Psoas muscle (tissue), 8 donors: ENCODE measurements at places on chromosomes 2 and 18. TPM values are rescaled to one million over a fixed set of nuclear protein-coding genes. Genes with fewer than 3 reads are reported as not detected.

Gene HOXD13
- not detected for polyA plus RNA-seq

DNA sequence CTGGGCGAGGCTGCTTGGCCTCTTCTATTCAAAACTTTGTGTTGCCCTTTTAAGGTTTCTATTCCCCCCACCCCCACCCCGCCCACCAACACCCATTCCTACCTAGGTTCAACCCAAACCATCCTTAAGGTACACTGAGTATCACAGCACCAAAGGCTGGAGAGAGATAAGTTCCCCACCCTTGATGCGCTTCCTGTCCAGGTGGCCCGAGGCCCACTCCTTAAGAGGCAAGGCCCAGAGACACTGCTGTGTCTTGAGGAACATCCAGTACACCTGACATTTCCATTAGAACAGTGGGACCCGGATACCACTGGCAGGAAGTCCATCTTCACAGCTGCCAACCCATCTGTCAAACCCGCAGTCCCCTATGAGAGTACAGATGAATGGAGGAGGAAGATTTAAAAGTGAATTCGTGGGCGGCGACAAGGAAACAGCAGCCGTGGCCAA lies 277 bp upstream of the INPP1 start:
- DNase-seq: no peak

DNA sequence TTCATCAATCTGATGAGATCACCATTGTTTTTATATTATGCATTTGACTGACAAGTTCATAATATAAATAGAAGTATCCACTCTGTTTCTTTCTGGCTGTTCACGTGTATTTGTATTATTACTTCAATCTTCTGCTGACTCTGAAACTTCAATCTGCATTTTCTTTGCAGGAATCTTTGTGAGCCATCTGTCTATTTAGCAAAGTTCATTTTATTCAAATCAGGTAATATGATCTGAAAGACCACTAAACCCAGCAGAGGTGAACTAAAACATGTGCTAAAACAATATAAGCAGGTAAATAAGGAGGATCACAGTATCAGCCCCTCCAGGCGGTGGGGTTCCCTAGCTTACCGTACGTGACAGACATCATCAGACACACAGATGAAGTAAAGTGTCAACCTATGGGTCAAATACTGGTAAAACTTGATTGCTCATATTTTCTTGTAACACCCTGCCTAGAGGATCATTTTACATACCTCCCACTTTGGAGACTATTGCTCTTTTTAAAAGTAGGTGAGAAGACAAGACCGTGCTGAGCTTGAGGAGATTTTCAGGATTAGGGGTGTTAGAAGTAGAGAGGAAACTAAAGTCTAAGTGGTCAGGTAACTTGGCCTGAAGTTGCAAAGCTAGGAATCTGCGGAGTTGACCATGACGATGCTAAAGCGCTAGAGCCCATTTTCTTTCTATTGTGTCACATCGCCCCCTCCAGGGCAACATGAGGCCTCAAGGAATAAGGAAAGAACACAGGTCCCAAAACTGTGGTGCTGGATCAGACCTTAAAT lies 9.0 kb downstream of the DTNB start:
- DNase-seq: no peak

GRCh38 chr2:85355073-85355410 lies 473 bp downstream of the ELMOD3 start:
- DNase-seq: no peak

DNA sequence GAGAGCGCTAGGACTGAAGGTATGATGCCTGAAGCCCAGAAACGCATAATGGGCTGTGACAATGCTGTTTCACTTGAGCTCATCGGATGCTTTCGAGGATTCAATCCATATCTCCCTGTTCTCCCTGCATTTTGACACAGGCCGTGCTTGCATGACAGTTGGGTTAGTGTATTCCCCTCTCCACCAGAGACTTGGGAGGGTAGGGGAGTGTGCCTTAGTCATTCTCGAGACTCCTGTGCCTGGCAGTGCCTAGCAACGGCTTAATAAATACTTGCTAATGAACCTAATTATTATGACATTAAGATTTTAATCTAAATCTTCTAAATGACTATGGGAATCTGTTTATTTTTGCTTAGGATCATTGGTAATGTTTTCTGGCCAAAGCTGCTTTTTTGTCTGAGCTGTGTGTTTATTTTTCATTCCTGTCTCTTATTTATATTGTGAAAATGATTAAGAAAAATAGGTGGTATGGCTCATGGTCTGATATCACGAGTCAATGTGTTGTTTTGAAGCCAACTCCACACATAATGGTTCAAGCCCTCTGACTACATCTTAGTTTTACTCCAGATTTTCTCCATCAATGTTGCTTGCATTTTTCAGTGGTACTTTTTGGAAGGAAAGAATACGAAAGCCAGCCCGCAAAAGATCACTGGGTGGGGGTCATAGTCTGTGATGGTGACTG lies 61.3 kb downstream of the NEDD4L start:
- no peak for DNase-seq

GRCh38 chr2:209495855-209496585 lies 72.2 kb downstream of the MAP2 start:
- no peak for DNase-seq

Gene HOXD4
- 1.1 TPM for polyA plus RNA-seq

GRCh38 chr2:189698020-189698887 lies 23.8 kb downstream of the ANKAR start:
- DNase-seq: no peak

DNA sequence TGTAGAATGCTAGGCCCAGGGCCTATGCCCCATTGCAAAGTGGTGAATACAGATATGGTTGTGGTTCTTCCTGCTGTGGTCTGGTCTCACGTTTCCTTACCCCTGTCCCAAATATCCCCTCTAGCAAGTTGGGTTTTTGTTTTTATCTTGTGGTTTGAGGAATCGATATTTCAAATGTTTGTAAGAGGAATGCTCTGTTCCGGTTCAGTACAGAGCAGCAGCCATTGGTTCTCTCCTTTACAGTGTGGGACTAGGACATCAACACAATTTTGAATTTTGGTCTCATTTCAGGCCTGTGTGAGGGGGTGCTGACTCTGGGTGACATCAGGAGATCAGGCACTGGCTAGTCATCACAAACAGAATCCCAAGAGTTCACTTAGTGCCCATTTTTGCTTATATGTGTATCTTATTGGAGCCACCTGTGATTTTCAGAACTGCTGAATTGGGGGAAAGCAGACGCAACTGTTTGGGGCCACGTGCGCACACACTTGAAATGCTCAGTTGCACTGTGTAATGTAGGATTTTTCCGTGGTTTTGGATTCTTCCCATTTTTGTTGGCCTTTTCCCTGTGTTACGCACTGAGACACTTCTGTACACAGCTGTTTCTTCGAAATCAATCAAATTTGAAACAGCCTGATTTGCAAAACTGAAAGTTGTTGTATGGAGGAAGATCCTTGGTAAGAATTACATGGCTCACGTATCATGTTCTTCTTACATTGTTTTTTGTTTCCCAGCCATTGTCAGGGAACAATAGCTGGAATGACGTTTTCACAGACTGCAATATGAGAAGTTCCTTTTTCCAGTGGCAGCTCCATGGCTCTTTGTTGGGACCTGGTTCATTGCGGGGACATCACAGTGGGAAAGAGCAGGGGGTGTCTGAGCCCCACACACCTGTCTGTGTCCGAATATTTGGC lies 8.6 kb downstream of the SH3BP4 start:
- no peak for DNase-seq

DNA sequence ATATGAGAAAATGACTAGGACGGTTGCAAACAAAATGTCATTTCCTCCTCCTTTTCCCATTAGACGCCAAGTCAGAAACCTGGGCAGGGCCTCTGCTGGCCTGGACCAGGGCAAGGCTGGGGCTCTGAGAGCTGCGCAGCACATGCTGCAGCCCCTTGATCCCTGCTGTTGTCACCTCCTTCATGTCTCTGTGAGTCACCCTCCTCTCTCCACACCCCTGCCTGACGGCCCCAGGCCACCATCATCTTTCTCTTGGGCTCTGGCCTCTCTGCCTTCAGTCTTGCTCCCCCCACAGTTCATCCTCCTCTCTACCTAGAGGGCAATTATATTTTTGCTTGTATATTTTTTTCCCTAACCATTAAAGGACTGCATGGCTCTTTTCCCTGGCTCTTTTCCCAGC lies 10.0 kb downstream of the FLACC1 start:
- no peak for DNase-seq

DNA sequence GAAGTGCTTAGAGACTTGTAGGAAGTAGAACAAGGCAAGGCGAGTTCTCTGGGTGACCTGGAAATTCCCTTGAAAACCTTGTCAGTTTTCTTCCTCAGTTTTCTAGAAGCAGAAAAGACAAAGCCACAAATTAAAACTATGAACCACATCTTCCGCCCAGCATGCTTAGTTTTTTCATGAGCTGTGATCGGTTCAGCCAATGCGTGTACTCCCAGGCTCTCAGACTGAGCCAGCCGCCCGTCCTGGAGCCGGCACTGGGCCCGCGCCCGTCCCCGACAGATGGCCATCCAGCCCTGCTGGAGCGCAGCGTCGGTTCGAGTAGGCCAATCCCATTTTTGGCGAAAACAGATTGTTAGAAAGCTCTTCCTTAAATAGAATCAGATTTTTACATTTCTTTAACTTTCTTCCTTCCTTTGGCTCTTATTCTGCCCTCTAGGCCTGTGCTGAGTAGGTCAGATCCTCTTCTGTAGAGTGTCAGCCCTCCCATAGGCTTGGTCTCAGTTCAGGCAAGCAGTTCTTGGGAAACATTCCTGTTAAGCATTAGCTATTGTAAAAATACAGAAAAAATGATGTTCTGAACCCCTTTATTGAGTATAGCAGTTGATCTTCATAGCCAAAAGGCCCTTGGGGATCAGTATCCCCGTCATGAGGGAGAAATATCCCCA lies 112.5 kb downstream of the NCK2 start:
- DNase-seq: no peak

Gene SFT2D3
- 4.1 TPM for polyA plus RNA-seq

- peak; percentile 71 for DNase-seq
These were observed 8.0 kb downstream of the TMBIM1 start for GRCh38 chr2:218284106-218284811.

Gene SPIRE1
- 22.1 TPM for polyA plus RNA-seq

Gene TAF4B
- 2.4 TPM for polyA plus RNA-seq

- no peak for DNase-seq
These were observed 26.2 kb downstream of the GPATCH11 start for GRCh38 chr2:37110306-37111212.

GRCh38 chr2:143398781-143399180 lies 269.6 kb downstream of the ARHGAP15 start:
- no peak for DNase-seq

GRCh38 chr2:39378968-39379367 lies 58.1 kb downstream of the MAP4K3 start:
- no peak for DNase-seq

Gene SLC23A3
- polyA plus RNA-seq: 0.10 TPM

GRCh38 chr2:42931146-42931817 lies 138.9 kb upstream of the HAAO start:
- DNase-seq: no peak

DNA sequence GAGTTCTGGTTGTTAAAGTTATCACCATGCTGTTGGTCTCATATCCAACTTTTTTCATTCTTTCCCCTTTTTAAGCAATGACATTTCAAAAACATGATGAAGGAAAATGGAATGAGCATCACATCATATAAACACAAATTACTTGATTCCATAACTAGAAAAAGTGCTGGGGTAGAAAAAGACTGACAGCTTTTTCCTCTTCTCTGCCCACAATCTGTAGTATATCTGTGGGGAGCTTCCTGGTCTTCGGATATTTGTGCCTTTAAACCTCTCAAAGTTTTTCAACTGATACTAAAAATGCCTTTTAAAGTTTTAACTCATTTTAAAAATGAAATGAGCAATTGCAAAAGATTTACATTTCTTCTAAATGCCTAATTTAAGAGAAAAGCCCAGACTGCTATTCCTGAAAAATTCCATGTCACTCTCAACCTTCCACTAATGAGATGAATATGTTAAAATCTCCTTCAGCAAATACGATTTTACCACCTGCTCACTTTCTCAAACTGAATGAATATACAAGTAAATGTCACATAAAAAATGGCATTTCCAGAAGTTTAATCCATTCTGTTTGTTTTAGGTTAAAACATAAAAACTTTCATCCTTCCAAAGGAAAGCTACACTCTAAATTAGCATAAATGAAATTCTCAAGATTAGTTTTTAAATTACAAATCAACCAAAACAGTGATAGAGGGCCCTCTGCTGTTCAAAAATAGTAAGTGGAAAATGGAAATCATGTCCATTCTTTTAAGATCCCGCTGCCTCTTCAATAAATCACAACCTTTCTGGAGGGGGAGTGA lies 2.1 kb downstream of the DNAH7 start:
- no peak for DNase-seq

DNA sequence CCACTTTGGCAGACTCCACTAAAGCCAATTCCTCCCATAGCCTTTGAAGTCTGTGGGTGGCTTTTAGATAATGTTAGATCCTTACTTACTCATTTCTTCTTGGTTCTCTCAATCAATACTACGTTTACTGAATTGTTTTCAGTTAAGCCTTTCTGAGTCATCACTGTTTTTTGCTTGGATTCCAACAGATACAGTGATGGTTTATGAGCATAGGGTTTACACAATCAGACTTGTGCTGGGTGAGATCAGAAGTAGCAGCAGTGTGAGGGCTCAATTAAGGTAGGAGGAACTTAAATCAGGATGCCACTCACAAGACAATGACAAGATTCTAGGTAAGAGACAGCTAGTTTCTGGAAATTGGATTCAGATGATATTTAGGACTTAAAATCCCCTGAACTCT lies 297.7 kb upstream of the DOK6 start:
- DNase-seq: no peak

GRCh38 chr2:47253447-47253846 lies 98.3 kb upstream of the STPG4 start:
- no peak for DNase-seq

- DNase-seq: no peak
These were observed 12.0 kb downstream of the CATIP start for GRCh38 chr2:218368621-218369153.

- DNase-seq: no peak
These were observed 385.9 kb downstream of the DLGAP1 start for GRCh38 chr18:4069183-4069582.

DNA sequence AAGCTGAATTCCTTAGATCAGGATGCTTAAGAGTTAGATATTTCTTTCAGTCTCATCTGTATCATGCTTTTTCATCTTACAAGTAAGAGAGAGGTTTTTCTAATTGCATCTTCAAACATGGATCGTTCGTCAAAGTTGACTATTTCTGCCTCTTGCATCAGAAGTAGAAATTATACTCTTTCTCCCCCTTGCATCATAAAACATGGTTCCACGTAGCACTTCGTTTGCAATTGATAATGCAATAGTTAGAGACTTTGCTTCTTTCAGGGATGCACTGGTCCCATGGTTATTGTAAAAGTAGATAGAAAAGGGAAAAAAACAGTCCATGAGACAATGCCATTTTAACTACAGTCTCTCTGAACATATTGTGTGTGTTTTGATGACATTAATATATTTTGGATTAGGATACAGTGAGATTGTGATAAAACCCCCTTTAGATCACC lies 75.1 kb upstream of the PARD3B start:
- DNase-seq: no peak

GRCh38 chr2:6372317-6372901 lies 493.3 kb downstream of the CMPK2 start:
- DNase-seq: no peak

DNA sequence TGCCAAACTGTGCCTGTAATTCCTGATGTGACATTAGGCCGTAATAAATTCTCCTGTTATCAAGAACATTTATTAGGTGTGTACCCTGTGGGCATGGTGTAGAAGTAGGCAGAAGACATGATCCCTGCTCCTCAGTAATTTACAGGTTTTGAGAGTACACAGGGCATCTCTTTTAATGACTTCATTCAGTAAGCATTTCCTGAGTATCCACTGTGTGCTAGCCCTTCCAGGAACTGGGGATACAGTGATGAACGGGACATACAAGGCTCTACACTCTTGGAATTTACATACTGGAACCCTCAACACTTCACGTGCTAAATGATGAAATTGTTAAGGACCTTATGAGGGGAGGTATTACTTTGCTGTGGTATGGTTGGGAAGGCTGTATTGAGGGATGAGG lies 30.2 kb downstream of the DIS3L2 start:
- no peak for DNase-seq

Gene ALS2
- polyA plus RNA-seq: 18.9 TPM
